GM23248 (cell line): ENCODE measurements at places on chromosomes 16 and 17.
A peak's percentile ranks its signal among the peaks of the same experiment; 100 is the strongest.

DNA sequence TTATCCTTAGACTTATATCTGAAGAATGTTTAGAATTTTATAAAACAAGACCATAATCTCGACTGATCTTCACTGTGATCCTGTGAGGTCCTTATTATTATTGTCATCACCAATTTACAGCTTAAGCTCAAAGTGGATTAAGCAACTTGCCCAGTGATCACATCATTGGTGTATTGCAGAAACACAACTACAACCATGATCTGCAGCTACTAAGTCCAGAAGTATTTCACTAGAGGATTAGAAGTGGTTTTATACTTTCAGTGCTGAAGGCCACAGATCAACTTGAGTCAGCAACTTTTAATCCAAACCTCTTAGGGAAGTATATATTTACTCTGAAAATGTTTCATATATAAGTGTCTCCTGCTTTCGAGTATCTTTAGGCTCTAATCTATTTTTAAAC, 624.3 kb upstream of the SOX9 start:
- DNase-seq = peak; percentile 83

DNA sequence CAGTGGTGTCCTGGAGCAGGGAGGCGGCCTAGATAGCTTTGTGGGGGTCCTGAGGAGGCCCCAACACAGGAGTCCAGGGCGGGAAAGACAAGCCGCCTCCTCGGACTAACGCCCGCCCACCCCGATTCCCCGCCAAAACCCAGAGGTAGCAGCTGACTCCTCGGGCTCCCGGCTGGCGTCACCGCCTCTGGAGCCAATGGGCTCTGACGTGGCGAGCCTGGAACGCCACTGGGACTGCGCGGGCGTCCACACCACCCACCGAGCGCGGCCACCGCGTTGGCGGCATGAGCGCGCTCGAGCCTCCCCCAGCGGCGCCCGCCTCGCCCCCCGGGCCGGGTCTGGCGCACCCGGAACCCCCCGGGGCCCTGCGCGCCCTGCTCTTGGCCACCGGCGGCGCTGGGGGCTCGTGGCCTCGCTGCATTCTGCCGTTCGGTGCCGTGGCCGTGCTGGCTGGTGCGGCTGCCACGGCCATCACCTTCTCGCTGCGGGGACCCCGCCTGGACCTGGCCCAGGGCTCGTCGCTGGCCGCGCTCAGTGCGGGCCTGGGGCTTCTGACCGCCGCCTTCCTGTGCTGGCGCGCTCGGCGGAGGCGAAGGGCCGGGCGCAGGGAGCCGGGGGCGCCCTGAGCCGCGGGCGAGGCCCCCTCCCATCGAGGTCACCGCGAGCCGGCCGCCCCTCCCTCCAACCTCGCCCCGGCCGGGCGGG, 3.4 kb upstream of the NTN3 start:
- DNase-seq = peak; percentile 93

GRCh38 chr17:77458202-77459017, 317.6 kb downstream of the SEC14L1 start:
- DNase-seq = no peak

DNA sequence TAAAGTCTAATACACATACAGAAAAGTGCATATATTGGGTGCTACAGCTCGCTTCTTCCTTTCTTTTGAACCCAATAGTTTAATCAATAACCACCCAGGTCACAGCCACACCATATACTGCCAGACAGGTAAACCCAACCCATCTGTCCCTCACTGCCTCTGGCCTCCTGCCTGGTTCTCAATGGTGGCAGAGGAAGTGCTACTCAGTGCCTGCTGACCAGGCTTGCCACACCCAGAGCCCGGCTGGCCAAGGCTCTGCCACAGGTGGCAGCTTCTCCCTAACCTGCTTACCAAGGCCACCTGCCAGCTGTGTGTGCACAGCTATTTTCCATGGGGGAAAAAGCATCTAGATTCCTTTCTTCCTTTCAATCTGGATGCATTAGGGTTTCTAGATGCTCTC, 584 bp downstream of the PMP22 start:
- DNase-seq = no peak

DNA sequence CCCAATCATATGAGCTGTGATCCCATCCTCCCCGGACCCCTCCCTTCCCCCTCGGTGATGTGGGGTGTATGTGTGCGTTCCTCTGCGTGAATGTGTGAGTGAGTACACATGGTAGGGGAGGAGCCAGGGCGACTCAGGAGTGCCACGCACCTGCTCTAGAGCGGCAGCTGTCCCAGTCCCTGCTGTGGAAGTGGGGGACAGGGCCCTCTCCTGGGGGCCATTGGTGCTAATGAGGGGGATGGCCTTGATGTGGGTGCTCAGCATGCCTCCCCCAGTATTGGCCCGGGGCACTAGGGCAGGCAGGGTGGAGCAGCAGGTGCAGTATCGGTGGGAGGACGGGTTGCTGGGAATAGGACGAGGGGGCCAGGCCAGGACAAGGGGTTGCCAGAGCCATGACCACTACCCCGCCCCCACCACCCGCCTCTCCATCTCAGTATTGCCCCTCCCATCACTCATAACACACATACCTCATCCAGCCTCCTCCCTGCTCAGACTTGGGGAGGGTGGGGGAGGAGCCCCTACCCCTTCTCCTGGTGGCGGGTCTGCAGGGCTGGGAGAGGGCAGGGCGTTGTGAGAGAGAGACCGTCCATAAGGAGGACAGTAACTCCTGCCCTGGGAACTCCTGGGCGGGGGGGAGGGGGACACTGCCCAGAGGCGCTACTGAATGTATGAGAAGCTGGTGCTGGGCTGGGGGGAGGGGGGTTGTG, 8.5 kb downstream of the NR1D1 start:
- peak; percentile 48 for DNase-seq

DNA sequence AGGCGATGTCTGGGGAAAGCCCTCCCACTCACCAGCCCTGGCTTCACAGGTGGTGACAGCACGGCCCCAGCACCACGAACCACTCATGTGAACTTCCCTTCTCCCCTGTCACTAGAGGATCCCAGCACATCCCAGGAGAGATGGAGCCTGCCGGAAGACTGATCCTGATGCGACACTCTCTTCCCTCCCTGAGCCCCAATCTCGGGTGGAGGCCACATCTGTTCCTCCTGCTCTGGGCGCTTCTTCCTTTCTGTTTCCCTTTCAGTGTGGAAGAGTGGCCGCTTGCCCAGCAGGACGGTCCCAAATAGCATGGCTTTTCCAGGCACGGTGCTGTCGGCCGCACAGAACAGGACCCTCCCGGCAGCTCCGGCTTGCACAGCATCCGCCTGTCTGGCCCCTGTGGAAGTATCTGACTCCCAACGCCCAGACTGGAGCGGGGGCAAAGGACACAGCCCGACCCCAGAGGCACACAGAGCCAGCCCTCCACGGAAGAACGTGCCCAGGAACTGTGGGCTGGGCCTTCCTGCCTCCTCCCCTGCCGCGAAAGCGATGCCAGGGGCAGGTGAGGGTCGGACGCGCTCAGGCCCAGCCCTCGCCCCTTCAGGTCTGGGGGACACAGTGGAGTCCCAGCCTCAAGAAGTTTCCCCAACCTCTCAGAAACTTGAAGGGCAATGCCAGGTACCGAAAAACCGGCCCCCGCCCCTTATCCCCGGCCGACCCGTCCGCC, 37.6 kb downstream of the CBFA2T3 start:
- DNase-seq = peak; percentile 15

DNA sequence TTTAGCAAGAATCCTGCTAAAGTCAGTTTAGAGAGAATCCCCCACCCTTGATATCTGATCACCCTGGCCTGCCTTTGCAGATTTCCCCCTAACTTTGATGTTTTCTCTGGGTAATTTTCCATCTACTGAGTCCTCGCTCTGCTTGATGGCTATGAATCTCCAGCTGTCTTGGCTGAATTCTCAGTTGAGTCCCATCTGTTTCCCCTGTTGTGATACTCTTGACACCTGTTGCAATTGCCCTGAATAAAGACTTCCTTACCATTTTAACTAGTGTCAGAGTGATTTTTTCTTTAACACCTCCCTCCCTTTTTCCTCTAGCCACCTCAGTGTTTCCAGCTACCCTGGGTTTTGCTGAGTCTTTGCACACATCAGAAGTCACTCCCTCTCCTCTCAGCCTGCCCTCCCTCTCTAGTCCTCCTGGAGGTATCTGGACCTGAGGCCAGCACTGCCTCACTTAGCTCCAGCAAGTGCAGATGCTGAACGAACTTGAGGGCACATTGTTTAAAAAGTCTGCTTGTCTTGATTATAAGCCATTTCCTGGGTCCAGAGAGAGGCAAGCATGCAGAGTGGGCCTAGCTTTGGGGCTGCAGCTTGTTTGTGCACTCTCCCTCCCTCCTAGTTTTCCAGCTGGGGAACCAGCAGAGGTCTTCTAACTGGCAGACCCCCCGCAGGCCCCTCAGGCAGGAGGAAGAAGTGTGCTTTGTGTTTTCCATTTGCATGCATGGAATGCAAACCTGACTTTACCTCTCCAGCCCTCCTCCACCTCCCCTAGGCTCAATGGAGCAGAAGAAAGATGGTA, 33.2 kb downstream of the SPACA3 start:
- no peak for DNase-seq

- no peak for DNase-seq
Observed at GRCh38 chr17:72116661-72117521, 3.9 kb upstream of the SOX9 start.

GRCh38 chr17:72382971-72383722, 262.3 kb downstream of the SOX9 start:
- no peak for DNase-seq

DNA sequence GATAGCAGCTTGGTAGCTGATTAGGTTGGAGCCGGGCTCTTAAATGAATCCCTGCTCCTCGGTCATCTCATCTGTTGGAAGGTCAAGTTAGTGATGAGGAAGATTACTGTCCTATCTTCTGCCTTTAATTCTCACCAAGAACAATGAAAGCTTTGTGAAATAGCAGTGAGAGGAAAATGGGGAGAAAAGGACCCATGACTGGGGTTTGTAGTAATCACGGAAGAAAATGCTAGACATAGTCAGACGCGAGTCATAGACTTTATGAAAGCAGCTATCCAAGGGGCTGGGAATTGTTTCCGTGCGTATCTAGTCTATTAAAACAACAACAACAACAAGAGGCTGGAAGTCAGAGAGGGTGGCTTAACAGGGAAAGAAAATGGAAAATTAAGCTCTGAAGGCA, 18.3 kb downstream of the PIK3R5 start:
- peak; percentile 24 for DNase-seq

DNA sequence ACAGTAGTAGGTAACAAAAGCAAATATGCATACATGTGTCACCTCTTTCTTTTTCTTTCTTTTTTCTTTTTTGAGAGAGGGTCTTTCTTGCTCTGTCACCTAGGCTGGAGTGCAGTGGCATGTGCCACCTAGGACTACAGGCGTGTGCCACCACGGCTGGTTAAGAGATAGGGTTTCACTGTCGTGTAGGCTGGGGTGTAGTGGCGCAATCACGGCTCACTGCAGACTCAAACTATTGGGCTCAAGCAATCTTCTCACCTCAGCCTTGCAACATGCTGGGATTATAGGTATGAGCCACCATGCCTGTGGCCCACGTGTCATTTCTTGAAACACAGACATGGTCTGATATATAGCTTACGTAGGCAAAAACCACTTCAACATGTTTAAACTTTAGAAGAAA, 397.7 kb upstream of the PMFBP1 start:
- DNase-seq = no peak

DNA sequence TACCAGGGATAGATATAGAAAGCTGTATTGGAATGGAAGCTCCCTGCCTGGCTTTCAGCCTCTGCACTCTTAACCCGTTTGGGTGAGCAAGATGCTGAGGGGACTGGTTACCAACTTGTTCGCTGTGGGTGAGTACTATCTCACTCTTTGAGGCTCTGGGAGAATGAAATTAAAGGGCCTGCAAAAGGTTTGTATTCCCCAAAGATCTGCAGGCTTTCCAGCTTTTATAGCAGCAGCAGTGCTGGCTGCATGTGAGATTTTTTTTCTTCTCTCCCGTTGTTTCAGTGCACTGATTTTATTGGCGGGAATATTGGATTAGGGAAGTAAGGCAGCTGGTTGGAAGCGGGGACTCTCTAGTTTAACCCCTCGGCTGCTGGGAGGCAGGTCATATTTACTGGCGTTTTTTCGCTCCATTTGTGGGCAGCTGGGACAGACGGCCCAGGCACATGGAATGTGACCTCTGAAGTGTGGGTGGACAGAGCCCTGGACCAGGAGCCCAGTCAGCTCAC, 30.9 kb downstream of the C17orf75 start:
- peak; percentile 45 for DNase-seq

GRCh38 chr17:61144617-61145564, 254.8 kb upstream of the TBX2 start:
- no peak for DNase-seq

DNA sequence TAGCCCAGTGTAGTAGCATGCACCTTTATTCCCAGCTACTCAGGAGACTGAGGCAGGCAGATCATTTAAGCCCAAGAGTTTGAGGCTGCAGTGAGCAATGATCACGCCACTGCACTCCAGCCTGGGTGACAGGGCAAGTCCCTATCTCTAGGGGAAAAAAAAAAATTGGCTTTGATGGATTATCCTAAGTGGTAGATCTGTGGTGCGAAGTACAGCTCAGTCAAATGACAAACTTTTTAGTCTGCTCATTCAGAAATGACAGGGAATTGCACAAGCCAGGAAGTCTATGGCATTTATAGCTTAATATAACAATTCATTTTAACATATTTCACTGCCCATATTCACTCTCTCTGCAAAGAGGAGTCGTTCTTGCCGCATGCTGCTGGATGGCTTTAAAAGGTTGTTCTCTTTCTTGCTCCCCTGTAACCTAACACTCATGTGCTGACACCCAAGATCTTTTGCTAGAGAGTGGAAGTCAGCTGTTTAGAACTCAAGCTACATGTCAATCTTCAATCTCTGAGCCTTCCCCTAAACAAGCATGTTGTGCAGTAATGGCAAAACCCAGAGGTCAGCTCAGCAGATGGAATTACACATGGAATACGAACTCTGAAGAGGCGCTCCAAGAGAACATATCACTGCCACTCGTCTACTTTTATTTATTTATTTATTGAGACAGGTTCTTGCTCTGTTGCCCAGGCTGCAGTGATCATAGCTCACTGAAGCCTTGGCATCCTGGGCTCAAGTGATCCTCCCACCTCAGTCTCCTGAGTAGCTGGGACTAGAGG, 32.8 kb downstream of the RNF157 start:
- no peak for DNase-seq

GRCh38 chr16:89363621-89364393, 126.6 kb downstream of the ANKRD11 start:
- peak; percentile 84 for DNase-seq

DNA sequence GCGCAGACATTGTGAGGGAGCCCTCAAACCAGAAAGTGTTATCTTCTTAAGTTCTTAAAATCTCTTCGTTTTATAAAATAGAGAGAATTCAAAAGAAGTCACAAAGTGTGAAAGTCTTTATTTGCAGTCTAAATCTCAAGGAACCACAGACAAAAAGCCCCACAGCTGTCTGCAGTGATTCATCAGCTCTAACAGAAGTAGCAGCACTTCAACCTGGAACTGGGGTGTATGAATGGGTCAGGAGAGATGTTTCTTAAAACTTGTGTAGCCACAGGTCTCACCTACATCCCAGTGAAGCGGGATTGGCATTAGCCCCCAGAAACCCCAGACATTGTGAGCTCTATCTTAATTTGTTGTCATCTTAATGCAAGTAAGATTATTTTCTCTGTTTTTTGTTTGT, 61.1 kb downstream of the CDYL2 start:
- DNase-seq = no peak
